T47D (cell line): ENCODE measurements at places on chromosomes 1 and 21.

- DNase-seq, result no peak
Measured at GRCh38 chr1:32106663-32107275, 1.1 kb upstream of the KPNA6 start.

GRCh38 chr1:100387657-100388350 is 35.5 kb downstream of the CDC14A start:
- no peak for DNase-seq

- no peak for DNase-seq
Measured at GRCh38 chr1:25106352-25106751, 126.0 kb downstream of the SYF2 start.

- no peak for DNase-seq
Measured at GRCh38 chr1:21687081-21687529, 17.9 kb upstream of the RAP1GAP start.

GRCh38 chr1:2480986-2481364 is 4.9 kb downstream of the PLCH2 start:
- DNase-seq, result no peak

DNA sequence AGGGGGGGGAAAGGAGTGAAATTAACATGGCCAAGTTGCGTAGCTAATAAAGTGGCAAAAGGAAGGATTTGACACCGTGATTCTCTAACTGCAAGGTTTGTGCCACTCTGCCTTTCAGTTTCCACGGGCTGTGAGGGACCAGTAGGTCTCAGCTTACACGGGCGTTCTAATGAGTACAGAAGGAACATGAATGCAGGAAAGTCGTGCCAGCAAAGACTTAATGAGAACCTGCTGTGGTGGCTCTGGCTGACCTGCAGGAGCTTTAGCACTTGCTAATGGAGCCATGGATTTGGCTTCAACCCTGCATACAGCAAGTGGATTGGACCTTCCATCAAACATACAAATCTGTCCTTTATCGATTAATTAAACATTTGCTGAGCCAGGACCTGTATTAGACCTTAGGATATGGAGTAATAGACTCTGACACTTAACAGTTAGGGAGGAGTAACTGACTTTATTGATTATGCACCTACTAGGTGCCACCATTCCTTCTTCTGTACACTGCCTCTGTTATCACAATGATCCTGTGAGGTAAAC is 15.1 kb upstream of the PITHD1 start:
- no peak for DNase-seq

DNA sequence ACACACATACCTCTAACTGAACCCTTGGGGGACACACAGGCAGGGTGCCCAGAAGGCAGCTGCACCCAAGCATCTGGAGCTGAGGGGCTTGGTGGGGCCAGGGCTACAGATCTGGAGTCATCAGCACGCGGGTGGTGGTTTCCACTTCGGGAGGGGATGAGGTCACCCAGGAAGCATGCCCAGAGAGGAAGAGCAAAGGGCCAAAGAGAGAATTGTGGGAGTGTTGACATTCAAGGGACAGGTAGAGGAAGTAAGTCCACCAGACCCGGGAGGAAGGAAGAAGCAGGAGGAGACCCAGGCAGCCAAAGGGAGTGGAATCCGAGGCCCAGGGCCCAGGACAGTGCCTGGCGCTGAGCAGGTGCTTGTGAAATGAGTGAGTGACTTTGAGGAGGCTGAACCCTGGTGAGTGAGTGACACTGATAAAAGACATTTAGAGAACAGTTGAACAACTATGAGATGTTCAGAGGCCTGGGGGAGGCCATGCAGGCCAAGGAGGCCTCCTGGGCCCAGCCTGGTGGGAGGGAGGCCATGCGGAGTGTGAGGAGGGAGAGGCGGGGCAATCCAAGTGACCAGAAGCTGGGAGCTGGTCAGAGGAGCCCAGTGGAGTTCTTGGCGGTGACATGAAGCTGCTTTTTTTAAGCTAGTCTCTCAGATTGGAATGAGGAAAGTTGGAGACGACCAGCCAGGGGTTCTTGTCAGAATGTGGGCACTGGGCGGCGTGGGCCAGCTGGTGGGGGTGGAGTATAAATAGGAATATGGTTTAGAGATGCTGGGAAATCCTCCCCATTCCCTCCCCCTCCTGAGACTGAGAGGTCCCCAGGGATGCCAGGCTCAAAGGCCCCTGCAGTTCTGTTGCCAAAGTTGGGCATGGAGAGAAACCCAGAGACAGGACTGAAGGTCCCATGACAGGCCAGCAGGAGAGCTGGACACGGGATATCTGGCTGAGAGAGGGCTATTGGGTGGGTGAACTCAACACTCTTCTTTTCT is 7.9 kb downstream of the CDK18 start:
- no peak for DNase-seq

GRCh38 chr1:6732942-6733341 is 31.3 kb upstream of the DNAJC11 start:
- DNase-seq, result no peak

- DNase-seq, result peak; percentile 92
Measured at GRCh38 chr1:2545754-2546514, 10.2 kb upstream of the TNFRSF14 start.

DNA sequence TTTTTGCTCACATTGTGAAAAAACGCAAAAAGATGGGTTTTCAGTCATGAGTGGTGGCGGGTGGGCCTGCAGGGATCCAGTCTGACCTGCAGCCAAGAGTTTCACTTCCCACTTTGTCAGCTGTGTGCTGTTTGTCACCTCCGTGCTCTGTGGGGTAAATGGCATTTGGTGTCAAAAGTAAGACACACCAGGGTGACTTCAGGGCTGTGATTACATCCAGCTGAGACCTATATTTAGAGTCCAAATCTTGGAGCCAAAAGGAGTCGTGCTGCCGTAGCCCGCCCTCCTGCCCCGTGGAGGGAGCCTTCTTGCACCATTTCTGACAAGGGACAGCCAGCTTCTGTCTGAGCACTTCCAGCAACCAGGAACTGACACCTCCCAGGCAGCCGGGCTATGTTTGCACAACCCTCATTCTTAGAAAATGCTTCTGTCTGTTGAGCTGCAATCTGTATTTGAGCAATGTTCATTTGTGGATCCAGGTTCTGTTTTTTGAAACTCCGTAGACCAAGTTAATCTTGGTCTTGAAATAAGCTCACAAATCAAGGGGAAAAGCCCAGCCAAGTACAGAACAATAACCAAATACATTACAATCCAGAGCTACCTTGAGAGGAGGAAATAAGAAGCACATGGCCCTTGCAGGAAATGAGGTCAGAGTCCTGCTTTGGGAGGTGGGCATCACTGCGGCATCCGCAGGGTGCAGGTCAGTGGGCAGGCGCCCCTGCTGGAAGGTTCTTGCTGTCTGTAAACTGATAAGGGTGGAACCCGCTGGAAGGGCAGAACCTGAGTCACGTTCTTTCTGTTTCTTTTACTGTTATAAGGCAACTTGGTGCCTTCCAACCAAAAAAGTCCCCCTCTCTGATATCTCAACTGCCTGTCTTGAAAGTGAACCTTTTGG is 14.4 kb downstream of the ABCG1 start:
- peak; percentile 24 for DNase-seq
